NCI-H774 (cell line): ENCODE measurements at places on chromosomes 3 and 15.

- DNase-seq = no peak
These were observed 15.3 kb downstream of the SNX33 start for GRCh38 chr15:75662823-75663519.

DNA sequence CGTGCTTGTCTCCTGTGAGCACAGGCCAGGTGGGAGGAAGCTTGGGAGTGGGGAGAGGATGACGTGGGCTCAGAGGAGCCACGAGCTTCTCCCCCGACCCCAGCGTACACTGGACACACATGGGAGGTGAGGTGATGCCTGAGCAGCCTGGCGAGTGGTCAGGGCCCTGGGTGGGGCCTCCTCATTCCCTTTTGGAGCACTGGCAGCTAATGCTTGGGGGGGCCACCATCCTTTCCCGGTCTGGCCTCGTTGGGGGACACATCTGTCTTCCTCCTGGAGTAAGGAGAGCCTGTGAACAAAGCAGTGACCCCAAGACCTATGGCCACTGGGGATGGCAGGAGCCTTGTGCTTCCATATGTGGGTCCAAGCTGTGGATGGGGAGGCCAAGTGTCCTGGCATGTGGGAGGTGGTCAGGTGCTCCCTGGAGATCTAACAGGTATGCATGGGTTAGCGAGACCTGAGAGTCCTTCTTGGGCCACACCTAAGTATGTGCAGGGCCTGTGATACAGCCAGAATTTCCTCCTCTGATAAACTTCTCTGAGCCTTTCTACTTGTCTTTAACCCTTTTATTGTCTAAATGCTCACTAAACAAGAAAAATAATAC, 9.5 kb downstream of the KLF13 start:
- DNase-seq = no peak

GRCh38 chr15:61327019-61327631, 98.0 kb upstream of the RORA start:
- peak; percentile 65 for DNase-seq

GRCh38 chr15:36177590-36178302, 401.7 kb upstream of the CDIN1 start:
- peak; percentile 90 for DNase-seq

- DNase-seq = no peak
These were observed 484 bp upstream of the C3orf52 start for GRCh38 chr3:112085735-112086075.

DNA sequence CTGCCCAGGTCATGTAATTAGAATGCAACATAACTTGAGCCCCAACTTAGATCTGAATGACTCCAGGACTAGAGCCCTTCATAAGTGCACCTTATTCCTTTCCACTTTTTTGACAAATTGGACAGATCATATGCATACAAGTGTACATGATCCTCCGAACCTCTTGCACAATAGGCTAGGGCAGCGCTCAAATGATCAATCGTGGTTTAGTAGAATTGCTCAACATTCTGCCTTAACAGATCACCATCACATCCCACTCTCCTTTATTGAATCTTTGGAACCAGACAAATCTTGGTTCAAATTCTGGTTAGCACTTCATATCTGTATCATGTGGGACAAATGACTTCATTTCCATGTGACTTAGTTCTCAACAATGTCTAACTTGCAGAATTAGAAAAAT, 106.8 kb upstream of the CDIN1 start:
- DNase-seq = no peak

DNA sequence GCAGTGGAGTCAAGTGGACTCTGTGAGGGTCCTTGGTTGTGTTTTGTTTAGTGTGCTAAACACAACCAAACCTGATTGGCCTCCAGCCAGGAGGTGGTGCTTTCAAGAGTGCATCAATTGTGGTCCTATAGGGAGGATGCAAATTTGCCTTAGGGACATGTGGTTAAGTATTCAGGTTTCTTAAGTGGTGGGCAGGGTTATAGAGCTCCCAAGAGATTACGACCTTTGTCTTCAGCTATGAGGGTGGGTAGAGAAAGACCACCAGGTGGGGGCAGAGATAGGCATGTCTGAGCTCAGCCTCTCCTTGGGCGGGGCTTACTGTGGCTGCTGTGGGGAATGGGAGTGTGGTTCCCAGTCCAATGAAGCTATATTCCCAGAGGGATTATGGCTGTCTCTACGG, 186.6 kb downstream of the SQOR start:
- no peak for DNase-seq

DNA sequence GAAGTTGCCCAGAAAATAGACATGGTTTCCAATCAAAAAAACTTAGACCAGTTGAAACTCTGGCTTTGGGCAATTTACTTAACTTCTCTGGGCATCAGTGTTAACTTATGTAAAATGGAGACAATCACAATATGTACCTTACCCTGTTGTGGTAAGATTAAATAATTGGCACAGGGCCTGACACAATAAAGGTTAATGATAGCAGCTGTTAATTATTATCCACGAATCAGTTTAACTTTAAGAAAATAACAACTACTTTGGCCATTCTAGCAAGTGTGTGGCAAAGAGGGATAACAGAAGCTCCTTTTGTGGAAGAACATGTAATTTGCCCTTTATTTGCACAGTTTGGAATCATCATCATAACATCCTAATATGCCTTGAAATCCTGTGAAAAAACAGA, 787.6 kb downstream of the FHIT start:
- DNase-seq = no peak

- no peak for DNase-seq
These were observed 15.9 kb upstream of the SLC4A7 start for GRCh38 chr3:27500035-27500434.

DNA sequence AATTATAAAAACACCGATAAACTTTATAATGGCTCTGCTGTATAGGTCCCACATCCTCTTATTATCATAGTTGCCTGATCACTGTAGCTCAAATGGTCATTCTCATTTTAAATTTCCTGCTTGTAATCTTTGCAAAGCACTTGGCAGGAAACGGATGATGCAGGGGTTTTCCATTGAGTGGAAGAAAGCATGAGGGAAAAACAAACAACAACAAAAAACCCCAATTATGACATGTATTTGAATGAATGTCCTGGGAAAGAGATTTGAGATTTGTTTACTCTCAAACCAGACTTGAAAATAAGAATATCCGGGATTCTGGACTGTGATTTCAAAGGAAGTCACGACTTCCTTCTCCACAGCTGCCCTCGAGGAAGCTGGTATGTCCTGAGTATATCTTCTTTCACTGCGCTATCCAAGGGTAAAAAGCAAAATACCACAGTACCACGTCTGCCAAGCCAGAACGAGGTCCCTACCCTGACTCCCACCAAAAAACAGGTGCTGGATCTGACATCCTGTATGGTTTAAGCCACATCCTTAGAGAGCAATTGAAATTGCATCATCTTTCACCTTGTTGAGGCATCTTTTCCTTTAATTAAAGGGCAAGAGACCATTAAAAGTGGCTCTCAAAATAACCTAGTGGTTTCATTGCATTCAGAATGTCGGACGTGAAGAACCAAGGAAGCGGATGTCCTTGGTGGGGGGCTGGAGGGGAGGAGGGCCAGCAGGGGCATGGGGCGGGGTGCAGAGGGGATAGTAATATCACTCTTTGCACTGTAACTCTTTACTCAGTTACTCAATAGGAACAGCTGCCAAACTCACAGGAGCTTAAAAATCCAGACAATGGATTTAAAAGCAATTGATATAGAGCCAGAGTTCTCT, 13.5 kb upstream of the TIPIN start:
- no peak for DNase-seq

DNA sequence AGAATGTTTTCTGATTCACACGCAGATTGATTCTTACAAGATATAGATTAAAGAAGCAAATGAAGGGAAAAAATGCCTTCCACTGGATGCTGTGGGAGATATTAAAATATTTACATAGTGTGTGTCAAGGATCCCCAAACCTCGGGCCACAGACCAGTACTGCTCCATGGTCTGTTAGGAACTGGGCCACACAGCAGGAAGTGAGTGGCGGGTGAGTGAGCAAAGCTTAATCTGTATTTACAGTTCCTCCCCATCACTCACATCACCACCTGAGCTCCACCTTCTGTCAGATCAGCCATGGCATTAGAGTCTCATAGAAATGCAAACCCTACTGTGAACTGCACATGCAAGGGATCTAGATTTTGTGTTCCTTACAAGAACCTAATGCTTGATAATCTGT, 552.6 kb upstream of the GOLIM4 start:
- no peak for DNase-seq

- no peak for DNase-seq
These were observed 16.8 kb upstream of the LARS2 start for GRCh38 chr3:45371621-45372020.

- no peak for DNase-seq
These were observed 4.0 kb upstream of the GBE1 start for GRCh38 chr3:81765400-81765799.

- DNase-seq = no peak
These were observed 28.4 kb downstream of the IGF1R start for GRCh38 chr15:98676586-98677270.

GRCh38 chr15:78224023-78224411, 10.3 kb downstream of the ACSBG1 start:
- no peak for DNase-seq

DNA sequence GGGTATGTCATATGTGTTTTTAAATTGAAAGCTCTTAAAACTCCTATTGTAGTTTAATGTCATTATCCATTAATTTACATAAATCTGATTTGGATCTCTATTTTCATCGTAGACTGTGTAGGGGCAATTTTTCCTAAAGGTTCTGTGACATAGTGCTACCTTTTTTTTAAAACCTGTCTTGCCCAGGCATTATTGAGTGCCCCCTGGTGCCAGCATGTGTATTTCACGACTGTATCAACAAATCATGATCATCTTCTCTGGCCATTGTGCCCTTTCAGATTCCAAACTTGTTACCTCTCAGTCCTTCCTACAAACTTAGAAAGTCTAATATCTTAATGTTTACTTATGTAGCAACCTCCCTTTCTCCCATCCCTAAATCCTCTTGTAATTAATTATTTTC, 97.2 kb upstream of the FLNB start:
- DNase-seq = no peak

DNA sequence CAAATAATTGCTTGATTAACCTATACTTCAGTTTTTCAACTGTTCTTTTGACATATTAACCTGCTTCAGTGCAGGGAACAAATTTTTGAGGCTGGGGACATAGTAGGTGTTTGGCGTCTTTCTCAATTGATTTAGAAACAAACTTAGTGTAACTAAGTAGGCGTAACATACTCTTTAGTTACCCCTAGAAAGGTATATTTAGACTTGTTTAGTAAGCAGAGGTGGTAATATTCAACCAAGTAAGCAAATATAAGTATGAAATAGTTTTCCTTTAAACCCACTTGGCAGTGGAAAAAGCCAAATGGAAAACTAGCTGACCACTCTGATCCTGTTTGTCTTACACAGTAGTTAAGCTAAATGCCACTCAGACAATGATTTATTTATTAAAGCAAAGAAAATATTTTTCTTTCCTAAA, 113.2 kb downstream of the MBNL1 start:
- no peak for DNase-seq

DNA sequence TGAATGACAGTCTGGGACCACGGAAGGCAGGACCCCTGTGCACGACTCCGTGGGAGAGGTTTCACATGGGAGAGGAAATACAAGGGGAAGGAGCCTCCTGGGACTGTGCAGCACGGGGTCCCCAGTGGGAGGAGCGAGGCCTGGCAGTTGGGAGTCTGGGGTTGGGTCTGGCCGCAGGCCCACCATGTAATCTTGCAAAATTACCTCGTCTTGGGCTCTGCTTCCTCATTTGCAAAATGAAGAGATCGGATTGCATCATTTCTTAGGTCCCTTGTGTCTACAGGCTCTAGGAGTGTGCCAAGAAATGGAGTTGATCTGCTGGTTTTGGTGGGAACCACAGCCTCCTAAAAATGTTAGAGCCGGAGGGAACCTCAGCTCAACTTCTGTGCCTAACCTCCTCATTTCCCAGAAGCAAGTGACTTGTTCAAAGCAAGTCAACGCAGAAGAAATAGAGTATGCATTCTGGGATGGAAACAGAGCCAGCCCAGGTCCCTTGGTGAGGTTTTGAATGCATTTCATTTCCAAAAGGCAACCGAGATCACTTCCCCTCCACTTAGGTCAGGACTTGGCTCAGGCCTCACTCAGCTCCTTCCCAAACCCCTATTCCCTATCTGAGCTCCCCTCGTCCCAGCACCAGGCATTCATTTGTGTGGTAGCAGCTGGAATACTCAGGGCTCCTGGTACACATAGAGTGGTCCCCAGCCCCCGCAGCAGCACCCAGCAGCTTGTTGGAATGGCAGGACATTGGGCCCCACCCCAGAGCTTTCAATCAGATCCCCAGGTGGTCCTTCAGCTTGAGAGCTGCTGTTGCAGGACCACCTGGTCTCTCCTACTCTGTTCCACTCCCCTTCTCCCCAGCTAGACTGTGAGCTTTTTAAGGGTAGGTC, 267.7 kb downstream of the XXYLT1 start:
- DNase-seq = no peak

GRCh38 chr3:14957153-14957552, 9.8 kb downstream of the NR2C2 start:
- DNase-seq = no peak

DNA sequence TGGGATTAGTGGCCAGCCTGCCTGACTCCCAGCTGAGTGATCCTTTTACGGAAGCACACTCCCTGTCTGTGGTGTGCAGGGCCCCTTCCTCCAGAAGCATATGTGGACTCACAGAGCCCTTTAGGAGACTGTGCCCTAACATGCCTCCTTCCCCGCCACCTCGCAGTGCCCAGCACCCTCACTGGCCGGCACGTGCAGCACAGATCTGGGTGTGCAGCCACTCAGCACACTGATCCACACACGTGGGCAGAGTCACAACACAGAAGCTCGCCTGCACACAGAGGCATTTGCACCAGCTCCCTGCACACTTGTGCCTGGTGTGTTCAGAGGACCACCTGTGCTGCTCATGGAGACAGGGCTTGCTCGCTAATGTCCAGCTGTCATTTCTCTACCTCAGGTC, 23.6 kb upstream of the CSPG4 start:
- DNase-seq = no peak

- DNase-seq = no peak
These were observed 66.7 kb upstream of the GOLGA8B start for GRCh38 chr15:34650177-34650576.

GRCh38 chr15:68681836-68682235, 103.0 kb downstream of the CORO2B start:
- DNase-seq = no peak

GRCh38 chr3:27729325-27729724, 7.2 kb upstream of the EOMES start:
- DNase-seq = no peak

DNA sequence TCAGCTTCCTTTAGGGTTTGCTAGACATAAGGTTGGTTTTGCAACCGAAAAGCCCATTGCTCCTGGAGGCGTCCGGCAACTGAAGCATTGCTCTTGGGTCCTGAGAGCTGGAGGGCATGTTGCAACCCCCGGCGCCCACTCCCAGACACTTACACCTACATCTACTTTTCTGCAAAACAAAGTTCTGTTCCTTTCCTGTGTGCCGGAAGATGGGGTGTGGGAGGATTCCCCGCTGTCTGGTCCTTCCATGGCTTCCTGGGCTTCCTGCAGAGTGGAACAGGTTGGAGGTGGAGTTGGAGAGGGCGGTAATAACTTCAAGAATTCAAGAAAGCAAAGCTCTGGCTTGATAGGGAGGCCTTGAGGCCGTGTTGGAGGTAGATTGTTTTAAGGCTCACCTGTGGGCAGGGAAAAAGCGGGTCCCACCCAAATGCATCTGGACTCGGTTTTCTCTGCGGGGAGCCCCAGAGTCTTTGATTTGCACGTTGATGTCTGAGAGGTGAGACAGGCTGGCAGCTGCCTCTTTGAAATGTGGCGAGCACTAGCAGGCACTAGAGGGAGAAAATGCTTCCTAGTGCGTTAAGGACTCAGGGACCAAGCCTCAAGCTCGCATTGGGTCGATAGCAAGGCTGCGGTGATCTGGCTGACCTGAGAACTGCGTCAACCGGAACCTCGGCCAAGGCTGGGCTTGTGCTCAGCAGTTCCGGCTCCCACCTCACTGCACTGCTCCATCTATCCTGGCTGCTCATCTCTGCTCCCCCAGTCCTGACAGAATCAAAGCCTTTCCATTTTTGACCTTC, 39.5 kb downstream of the NR2F2 start:
- no peak for DNase-seq
